Left lobe of liver (tissue), 2 donors: ENCODE measurements at places on chromosomes 12 and 14. TPM values are rescaled to one million over a fixed set of nuclear protein-coding genes. Genes with fewer than 3 reads are reported as not detected.

- DNase-seq = no peak
Observed at GRCh38 chr14:81352413-81352812, 47.7 kb downstream of the STON2 start.

- DNase-seq = peak; percentile 28
Observed at GRCh38 chr12:34391771-34392581, 369.7 kb downstream of the ALG10 start.

- no peak for DNase-seq
Observed at GRCh38 chr12:38838056-38838850, 67.1 kb downstream of the CPNE8 start.

GRCh38 chr14:20494935-20495766 is 10.2 kb upstream of the RNASE10 start:
- DNase-seq = no peak

Gene ATP5MC2
- 118 TPM for total RNA-seq

DNA sequence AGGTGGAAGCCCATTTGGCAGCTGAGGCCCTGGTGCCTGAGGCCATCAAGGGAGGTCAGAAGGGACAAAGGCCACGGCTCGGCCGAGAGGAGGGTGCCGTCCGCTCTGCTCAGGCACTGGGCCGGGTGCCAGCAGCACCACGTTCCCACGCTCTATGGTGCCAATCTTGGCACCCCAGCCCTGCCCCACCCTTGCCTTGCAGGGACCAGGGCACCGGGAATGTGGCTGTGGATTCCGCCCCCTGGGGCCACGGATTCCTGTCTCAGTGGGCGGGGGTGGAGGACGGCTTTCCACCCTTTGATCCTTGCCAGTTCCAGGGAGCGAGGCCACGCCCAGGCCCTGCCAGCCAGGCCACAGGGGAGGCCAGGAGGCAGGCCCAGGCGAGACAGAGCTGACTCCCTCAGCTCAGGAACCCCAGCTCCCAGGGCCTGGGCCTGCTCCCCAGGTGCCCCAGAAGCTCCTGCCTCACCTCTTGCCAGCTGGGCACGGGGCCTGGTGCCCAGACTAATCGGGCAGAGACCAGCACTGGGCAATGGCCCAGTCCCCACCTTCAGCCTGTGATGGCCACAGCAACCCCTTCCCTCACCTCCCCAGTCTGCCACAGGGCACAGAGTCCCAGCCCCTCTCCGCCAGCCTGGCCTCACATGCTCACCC is 26.4 kb upstream of the GPR132 start:
- peak; percentile 97 for DNase-seq

DNA sequence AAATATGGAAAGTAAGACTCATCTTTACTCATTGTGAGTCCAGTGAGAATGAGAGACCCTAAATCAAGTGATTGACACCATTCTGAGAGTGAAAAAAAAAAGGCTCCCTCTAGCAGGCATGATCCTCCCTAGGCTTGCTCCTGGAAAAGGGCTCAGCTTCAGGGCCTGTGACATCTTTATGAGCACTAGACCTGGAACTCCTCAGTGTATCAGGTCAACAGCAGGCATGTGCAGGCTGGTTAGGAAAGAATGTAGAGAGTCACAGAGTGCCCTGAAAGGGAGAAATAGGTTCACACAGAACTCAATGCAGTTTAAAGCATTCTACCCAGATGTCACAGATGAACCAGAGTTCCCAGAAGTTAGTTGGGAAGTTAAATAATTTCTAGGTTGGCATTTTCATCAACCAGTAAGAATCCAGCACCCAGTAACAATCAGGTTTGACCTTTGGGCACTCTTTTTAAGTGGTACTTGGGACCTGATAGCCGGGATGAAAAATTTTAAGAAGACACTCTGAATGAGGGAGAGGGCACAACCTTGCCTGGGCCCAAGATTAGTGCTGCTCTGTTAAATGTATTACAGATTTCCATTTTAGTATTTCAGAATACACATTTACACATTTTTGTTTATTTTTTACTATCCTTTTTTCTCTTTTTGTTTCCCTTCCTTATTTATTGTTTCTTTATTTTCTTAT is 828.8 kb downstream of the C12orf50 start:
- DNase-seq = no peak

DNA sequence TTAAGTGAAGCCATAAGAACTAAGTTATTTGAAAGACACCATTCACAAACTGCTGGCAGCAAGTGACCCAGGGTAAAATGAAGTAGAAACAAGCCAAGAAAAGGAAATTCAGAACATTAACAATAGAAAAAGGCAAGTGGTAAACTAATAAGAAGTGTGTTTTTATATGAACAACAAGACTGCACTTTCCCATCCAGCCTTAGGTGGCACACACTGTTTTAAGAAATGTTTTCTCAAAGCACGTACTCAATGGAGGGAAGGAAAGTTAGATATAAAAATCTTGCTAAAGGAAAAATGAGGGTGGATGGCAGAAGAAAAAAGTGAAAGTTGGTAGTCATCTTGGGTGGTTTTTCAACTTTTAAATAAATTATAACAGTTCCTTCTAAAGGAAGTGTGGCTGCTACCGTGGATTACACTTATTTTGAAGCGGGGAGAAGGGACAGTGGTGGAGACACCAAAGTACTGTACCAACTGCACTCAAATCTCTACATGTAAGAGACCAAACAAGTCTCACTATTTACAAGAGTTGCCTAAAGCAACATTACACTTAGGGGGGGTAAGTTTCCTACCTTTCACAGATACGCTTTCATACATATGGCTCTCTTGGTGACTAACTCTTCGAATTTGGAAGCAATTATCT is 58.8 kb downstream of the SEL1L start:
- DNase-seq = no peak

- DNase-seq = no peak
Observed at GRCh38 chr12:56574210-56574609, 52.6 kb downstream of the RBMS2 start.

DNA sequence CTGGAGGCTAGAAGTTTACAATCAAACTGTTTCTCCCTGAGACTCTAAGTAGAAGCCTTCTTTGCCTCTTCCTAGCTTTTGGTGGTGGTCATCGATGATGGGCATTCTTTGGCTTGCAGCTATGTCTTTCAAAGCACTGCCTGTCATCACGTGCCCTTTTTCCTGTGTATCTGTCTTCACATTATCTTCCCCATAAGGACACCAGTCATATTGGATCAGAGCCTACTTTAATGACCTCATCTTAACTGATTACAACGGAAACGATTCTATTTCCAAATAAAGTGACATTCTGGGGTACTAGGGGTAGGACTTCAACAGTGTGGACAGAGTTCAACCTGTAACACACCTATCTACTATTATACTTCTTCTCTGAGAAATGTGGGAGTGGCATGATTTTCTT is 31.1 kb upstream of the IFNG-AS1 start:
- no peak for DNase-seq

Gene MSI1
- total RNA-seq = not detected

Gene RASAL1
- total RNA-seq = 0.25 TPM

Gene TTC6
- 5.0 TPM for total RNA-seq

- DNase-seq = no peak
Observed at GRCh38 chr14:32345311-32345791, 16.3 kb downstream of the AKAP6 start.

Gene SYCP3
- total RNA-seq = not detected

Gene FLVCR2
- total RNA-seq = 20.9 TPM

DNA sequence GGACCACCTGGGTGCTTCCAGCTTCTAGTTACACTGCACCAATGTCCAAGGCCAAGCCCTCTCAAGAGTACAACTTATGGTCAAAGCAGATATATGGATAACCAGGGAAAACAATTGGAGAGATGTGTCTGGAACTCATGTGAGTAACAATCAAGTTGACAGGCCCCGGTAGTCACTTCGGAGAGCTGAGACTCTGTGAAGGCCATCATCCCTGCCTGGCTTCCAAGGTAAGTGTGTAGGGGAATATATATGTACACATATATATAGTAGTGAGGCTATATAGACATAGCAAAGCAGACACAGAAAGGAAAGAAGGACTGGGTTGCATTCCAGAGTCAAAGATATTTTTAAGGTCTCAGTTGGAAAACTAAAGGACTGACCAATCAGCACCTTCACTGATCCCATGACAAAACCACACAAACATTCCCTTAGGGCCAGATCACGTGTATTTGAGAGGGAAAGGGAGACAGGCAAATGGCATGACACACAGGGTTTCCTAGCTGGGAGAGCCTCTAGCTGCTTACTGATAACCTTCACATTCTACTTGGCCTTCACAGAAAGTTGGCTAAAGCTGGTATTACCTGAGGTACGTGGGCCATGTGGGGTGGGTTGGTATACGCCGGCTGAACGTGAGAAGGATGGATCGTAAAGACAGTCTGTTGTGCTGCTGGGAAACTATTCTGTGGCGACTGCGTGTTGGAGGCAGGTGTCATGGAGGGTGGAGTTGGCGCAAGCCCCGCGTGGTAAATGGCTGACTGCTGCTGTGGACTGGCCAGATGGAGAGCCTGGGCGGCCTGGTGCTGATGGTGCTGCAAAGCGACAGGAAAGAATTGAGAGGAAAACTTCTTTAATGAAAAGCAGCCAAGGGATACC is 50.0 kb downstream of the SH2B3 start:
- DNase-seq = peak; percentile 41

GRCh38 chr12:29152981-29153630 is 4.0 kb downstream of the FAR2 start:
- no peak for DNase-seq

DNA sequence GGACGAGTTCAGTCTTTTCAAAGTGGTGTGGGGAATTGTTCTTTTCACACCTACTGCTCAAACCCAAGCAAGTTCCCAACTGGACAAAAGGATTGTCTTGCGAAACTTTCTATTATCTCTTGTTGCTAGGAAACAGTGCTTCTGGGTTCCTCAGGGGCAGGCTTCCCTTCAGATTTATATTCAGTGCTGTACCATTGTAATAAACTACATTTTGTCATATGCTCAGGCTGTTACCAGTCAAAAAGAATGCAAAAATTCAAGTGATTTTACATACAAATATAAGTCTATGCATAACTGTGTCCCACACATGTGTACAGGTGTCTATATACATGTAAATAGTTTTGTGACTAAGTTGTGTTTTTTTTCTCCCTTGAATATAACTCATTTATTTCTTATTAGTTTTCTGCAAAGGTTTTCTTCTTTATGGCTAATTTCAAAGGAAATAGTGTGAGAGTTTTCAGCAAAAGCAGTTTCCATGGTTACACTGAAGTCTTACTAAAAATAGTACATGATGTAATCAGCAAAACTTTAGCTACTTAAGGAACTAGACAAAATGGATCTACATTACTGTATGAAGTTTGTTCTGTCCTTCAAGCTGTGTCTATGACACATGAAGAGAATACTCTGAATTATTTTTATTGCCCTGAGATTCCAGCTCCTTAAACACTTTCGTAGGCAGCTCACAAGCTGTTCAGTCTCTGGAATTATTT is 430.2 kb upstream of the TMPO start:
- no peak for DNase-seq

Gene PPM1H
- total RNA-seq = 8.0 TPM

Gene CCDC197
- total RNA-seq = not detected

Gene MCRS1
- 21.0 TPM for total RNA-seq

Gene NFE2
- total RNA-seq = 0.68 TPM

Gene SMCO2
- not detected for total RNA-seq

DNA sequence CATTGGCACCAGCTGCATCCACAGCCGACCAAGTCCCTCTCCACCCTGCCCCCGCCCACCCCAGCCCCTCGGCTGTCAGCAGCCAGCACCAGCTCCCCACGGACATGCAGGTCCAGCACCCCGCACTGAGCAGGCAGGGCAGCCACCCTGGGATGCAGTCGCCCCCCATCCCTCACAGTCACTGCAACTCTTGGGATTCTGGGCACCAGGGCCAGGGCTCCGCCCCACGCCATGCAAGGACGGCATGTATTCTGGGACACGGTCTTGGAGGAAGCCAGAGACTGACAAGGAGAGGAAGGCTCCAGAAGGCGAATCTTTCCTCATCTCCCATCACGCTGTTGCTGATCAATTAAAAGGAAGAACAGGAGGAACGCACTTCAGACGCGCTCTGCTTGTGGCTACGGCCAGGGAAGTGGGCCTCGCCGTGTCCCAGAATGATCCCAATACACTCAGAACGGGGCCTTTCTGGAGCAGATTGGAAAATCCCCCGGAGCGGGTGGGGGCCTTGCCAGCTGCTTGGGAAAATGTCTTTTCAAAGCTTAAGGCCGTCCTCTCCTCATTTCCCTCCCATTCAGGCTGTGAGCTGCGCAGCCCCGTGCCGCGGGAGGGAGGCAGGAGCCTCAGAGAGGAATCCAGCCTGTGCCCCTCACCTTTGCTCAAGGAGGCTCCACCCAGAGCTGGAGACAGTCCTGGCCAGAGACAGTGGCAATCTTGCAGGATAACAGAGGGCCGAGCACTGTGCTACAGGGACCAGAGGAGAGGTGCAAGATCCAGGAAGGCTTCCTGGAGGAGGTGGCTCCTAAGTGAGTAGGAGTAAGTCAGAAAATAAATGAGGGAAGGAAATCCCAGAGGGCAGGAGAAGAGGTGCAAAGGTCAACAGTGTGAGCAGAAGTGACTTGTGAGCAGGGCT is 54.1 kb upstream of the DIO3 start:
- DNase-seq = peak; percentile 47

Gene RNU7-1
- not detected for total RNA-seq

GRCh38 chr14:88562831-88563686 is at the start of gene ZC3H14:
TSS of gene ZC3H14 (plus strand) at chr14:88563037. CDS start at chr14:88563134, 97 bp downstream.
- peak; percentile 90 for DNase-seq

Gene FBXL14
- total RNA-seq = 7.3 TPM

GRCh38 chr14:25944020-25944419 is 653.8 kb downstream of the NOVA1 start:
- DNase-seq = no peak

- DNase-seq = no peak
Observed at GRCh38 chr14:72552236-72552635, 341.7 kb downstream of the DPF3 start.

DNA sequence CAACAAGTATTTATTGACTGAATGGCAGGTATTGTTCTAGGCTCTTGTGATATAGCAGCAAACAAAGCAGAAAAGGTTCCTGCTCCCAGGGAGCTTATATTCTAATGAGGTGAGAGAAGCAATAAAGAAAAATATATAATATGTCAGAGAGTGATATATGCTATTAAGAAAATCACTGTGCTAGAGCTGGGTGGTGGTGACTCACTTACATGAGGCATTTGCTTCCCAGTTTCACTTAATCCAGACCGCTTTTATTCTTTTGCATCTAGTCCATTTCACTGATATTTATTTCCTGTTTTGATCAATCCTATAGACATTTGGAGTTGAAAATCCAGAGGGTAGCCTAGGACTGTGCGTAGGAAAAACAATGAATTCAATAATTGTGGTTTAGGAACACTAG is 17.5 kb downstream of the TRHDE start:
- DNase-seq = no peak

- DNase-seq = peak; percentile 40
Observed at GRCh38 chr14:101230851-101231550, 327.5 kb upstream of the RTL1 start.
